ENCODE measurements at places on chromosomes 4 and X.

DNA sequence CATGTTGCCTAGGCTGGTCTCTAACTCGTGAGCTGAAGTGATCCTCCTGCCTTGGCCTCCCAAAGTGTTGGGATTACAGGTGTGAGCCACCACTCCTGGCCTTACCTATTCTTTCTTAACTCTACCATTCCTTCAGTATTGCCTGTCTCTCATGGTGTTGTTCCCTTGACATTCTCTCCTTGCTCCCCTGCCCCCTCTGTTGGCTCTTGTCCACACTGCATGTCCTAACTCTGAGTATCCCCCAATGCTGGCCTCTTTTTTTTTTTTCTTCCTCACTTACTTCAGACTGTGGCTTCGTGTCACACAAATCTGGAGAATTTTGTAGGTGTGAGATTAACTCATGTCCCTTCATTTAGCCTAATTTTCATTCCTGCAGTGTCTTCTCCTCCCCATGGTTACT lies 22.9 kb upstream of the FRMPD4 start:
- DNase-seq = no peak

- DNase-seq = no peak
These were observed 3.1 kb upstream of the FGFR3 start for GRCh38 chr4:1790005-1790404.

DNA sequence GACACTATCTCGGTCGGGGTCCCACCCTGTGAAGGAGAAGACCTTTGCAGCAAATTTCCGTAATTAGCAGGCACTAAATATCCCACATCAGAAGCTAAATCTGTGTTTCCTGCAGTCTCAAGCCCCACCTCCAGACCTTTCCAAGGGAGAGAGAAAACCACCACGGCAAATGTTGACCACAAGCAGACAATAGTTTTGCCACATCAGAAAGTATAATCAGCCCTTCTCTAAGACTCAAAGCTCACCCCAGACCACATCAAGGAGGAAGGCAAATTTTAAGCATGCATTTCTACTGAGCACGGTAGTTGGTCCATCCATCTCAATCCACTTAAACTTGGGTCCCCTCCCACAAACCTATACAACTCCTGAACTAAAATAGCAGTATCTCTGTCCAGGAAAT lies 398.5 kb downstream of the GPM6A start:
- DNase-seq = no peak

GRCh38 chrX:45777366-45777765 lies 576.7 kb upstream of the DIPK2B start:
- DNase-seq = no peak

GRCh38 chr4:6606465-6607235 lies 31.7 kb downstream of the MAN2B2 start:
- DNase-seq = no peak

DNA sequence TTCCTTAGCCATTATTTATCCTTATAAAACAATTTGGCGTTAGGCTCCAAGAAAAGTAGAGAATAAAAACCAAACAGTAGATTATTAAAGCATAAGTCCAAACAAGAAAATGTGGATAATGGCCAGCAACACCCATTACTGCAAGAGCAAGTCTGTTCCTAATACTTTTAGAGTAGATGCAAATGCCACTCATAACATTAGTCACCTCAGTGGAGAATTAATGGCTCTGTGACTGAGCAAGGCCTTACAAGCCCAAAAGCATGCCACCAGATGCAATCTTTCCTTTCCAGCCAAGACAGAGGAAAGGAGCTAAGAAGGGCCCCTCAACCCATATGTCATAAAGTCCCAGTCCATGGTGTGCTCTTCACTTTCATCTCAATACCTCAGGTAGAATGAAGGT lies 373.8 kb downstream of the OPHN1 start:
- no peak for DNase-seq

GRCh38 chr4:88108747-88109122 lies 49.7 kb downstream of the ABCG2 start:
- DNase-seq = no peak

GRCh38 chr4:52838729-52839586 lies 23.2 kb upstream of the RASL11B start:
- no peak for DNase-seq

DNA sequence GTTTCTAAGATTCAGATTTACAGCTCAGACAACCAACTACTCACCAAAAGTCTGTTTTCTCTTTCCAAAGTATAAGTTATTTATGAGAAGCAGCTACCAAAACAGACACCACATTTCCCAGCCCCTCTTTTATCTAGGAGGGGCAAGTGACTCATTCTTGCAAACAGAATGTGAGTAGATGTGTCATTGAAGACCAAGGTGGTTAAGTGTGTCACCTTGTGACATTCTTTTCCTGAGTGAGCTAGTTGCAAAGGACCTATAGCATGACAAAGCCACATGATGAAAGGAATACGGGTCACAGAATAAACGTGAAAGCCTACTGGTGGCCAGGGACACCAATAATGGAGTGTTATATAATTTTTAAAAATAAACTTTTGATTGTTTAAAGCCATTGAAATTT lies 50.0 kb downstream of the SLC7A11 start:
- peak; percentile 16 for DNase-seq

GRCh38 chr4:10866666-10867065 lies 182.1 kb upstream of the CLNK start:
- DNase-seq = no peak
